ENCODE measurements at places on chromosomes 2 and 18.

- no peak for DNase-seq
Measured at GRCh38 chr18:29361843-29362242, 1184.9 kb upstream of the CDH2 start.

DNA sequence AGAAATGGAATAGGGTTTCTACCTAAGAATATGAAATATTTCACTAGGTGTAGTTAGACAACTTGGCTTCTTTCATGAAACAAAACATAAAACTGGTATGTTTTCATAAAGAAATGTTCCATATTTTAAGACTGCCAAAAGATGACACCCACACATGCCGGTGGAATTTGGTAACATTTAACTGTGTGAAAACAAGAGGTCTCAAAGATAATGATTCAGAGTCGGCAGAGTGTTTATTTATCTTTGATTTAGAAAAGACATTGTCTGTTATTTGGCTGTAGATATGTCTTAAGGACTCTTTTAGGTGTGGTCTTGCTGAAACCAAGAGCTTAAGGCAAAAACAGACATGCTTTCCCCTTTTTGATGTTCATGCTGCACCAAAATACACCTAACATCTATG lies 63.5 kb upstream of the FN1 start:
- DNase-seq, result no peak

DNA sequence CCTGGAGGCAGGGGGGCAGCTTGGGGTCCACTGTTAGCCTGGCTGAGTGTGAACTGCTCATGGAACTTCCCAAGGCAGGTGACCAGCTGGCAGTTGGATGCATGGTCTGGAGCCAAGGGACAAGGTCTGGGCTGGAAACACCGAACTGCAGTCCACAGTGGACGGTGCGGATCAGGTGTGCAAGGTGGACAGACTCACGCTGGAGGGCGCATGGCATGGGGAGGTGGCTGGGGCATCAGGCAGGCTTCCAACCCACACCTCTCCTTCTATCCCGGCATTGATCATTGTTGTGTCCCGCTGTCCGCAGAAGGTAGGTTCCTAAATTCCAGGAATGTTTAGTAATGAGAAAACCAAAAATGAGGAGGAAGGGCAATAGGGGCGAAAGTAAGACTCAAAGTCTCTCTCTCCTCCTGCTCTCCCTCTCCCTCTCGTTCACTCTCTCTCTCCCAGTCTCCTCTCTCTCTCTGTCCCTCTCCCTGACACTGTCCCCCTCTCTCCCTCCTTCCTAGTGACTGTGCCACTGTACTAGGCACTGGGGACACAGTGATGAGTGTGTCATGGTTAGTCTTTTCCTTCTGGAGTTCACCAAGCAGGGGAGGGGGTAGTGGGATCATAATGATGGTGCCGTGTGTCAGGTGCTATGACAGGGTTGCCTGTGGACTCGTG lies 30.3 kb upstream of the LPIN1 start:
- DNase-seq, result no peak

- no peak for DNase-seq
Measured at GRCh38 chr18:58584200-58585127, 44.4 kb downstream of the ALPK2 start.

DNA sequence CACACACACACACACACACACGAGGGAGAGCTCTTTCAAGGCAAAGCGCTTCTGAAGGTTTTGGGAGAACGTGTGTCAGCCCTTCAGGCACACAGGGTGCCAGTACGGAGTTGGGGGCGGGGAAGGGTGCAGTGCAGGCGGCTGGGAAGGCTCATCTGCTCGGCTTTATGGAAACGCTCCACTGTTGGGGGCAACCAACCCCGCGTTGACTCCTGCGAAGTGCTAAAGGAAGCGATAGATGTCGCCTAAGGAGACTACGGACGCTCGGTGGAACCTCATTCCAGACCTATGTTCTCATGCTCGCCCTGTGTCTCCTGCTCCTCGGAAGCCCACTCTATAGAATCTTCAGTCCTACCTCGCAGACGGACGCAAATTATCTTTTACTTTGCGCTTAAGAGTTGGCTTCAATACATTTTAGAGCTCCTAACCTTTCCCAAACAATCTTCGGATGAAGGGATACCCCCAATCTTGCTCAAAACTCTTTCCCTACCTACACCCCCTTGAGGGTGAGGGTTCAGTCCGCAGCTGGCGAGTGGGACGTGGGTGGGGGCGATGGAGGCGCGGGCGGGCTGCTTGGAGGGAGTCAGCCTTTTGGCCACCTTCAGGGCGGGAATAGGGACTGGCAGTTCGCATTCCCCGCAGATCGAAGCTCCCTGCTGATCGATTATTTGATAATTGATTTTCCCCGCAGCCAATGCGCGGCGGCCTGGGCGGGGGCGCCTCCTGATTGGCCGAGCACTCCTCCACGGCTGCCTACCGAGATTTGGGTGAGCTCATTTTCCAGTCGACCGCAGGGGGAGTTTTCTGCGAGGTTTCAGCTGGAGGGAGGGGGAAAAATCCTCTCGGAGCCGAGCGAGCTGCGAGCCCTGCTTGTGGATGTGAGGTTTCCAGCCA lies 1.9 kb upstream of the MEIS1 start:
- DNase-seq, result peak; percentile 33

- no peak for DNase-seq
Measured at GRCh38 chr2:45258311-45258710, 249.1 kb upstream of the SIX2 start.

GRCh38 chr2:98269274-98269673 lies 77.0 kb upstream of the CNGA3 start:
- DNase-seq, result peak; percentile 38

GRCh38 chr2:191115391-191115790 lies 35.4 kb downstream of the STAT4 start:
- peak; percentile 73 for DNase-seq

DNA sequence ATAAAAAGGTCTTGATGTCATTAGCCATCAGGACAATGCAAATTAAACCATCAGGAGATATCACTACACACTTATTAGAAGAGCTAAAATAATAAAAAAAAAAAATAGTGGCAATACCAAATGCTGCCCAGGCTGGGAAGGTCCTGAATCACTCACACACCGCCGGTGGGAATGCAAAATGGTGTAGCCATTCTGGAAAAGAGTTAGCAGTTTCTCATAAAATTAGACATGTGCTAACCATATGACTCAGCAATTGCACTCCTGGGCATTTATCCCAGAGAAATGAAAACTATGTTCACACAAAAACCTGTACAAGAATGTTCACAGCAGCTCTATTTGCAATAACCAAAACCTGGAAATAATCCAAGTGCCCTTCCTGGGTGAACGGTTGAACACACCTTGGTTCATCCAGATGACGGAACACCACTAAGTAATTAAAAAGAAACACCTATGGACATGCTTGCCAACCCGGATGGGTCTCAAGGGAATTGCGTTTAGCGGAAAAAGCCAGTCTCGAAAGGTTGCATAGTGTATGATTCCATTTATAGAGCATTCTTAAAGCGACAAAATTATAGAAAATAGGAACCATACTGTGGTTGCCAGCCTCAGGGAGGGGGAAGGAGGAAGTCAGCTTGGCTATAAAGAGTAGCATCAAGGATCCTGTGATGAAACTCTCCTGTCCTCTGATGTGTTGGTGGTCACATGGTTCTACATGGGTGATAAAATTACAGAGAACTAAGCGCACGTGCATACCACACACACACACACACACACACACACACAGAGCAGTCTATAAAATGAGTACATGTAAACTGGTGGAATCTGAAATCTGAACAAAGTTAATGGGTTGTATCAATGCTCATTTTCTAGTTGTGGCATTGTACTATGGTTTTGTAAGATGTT lies 4.6 kb downstream of the MBP start:
- DNase-seq, result peak; percentile 77

- DNase-seq, result no peak
Measured at GRCh38 chr2:148642891-148643416, 1.6 kb upstream of the EPC2 start.

GRCh38 chr2:228689053-228689452 lies 507.6 kb upstream of the SPHKAP start:
- no peak for DNase-seq

GRCh38 chr2:60140185-60140584 lies 413.3 kb downstream of the BCL11A start:
- no peak for DNase-seq

- DNase-seq, result no peak
Measured at GRCh38 chr18:64409511-64409910, 260.6 kb upstream of the LINC00305 start.

DNA sequence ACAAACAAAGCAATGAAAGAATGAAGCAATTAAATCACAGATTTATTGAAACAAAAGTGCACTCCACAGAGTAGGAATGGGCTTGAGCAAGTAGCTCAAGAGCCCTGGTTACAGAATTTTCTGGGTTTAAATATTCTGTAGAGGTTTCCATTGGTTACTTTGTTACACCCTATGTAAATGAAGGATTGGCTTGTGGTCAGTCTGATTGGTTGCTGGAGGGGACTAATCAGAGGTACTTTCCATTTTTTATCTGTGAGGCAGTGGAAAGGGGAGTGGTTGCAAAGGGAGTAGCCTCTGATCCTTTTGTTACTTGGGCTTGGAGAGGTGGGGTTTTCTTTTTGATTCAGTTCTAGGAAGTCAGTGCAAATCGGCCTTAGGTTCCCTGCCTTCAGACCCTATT lies 253.3 kb downstream of the ARL6IP6 start:
- no peak for DNase-seq

DNA sequence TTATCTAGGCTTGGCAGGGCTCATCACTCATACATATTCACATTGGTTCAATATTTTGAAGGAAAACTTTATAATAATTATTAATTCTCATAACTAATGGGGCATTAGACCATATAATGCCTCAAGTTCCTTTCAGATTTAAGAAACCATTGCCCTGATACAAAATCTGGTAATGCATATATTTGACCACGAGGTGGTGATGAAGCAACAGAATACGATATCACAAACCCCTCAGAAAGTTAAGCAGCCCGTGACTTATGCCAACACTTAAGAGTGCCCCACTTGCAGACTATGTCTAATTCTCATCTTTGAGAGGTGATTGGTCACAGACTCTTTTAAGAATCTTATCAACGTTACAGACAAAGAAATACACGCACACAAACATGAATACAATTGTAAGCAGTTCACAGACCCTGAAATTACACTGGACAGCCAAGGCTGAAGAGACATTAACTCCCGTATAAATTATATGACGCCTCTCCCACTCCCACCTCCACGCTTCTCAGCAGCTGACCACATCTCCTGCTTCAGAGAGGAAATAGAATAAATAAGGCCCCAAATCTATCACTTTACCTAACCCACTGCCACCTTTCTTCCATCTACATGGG lies 20.7 kb upstream of the DNAH6 start:
- peak; percentile 82 for DNase-seq

- no peak for DNase-seq
Measured at GRCh38 chr2:37154785-37155184, 2.0 kb downstream of the EIF2AK2 start.

DNA sequence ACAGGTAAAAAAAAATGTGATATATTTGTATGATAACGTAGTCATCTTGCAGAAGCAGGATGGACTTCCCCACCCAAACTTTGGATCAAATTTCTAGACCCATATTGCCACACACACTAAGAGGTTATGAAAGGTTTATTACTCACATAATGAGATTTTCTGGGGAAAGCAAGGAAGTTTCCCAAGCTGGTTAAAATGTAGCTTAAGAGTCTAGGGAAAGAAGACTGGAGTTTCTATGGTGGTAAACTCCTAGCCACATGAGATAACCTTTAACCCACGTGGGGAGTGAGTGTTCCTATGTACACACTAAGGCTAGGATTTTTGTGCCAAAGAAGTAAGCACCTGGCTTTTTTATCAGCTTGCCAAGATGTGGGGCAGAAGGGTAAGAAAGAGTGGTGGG lies 335.7 kb upstream of the UBE2E3 start:
- no peak for DNase-seq

GRCh38 chr2:117562654-117563053 lies 251.8 kb upstream of the DDX18 start:
- DNase-seq, result no peak

DNA sequence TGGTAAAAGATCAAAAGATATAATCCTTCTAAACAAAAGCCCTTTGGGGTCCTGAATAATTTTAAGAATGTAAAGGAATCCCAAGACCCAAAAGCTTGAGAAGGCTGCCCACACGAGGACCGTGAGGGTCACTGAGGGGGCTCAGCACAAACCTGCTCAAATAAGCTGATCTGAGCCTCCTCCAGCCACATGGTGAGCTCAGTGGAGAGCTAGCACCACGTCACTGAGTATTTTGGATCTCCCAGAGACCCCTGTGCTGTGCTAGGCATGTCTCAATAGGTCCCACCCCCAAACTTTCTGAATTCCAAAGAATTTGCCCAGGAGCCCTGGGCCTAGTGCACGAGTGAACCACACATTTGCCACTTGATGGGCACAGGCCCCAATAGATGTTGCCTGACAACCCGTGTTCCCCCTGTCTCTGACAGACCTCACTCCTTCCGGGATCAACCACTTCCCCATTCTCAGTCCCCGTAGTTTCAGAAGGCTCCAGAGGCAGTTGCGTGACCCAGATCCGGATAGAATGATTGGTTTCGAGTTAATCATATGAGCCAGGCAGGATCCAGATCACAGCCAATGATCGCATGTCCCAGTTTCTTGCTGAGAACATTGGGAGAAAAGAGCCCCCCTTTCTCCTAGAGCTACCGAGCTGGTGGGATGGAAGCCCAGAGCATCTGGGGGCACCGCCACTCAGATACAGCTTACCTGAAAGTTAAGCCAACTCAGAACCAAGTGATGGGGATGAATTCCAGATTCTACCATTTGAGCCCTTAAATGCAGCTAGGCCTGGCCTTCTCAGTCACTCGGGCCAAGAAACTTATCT lies 203.8 kb downstream of the TNS1 start:
- DNase-seq, result peak; percentile 20

- no peak for DNase-seq
Measured at GRCh38 chr2:11631462-11631861, 38.5 kb downstream of the NTSR2 start.

DNA sequence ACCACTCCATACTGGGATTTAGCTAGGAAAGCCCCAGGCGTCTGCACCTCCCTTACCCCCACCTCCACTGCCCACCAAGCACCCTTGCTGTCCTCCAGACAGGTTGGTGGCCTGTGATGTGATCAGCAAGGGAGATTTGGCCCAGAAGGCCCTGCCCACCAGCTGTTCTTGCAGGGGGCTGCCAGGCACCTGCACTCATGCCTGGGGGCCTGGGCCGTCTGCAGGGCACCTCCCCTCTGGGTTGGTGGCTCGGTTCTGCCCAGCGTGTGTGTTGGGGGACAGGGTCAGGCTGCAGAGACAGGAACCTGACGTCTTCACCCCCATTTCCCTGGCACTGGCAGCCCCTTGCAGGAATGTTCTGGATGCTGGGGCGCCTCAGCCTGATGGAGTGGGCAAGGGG lies 5.8 kb downstream of the DNMT3A start:
- no peak for DNase-seq
